Hepatocyte (in vitro differentiated cells): ENCODE measurements at places on chromosomes 7 and 10. TPM values are rescaled to one million over a fixed set of nuclear protein-coding genes. Genes with fewer than 3 reads are reported as not detected.

The ANKRD26 gene
- 7.7 and 13.7 TPM in 2 replicates for polyA plus RNA-seq

The SYCE1 gene
- polyA plus RNA-seq = 0.12 and 0.33 TPM in 2 replicates

The FEZF1 gene
- 0.13 and 0.19 TPM in 2 replicates for polyA plus RNA-seq

The SAP25 gene
- polyA plus RNA-seq = 1.8 and 4.0 TPM in 2 replicates

The VGF gene
- polyA plus RNA-seq = 0.19 and 0.80 TPM in 2 replicates

The ELFN1 gene
- polyA plus RNA-seq = 1.3 and 5.5 TPM in 2 replicates

The AEBP1 gene
- 108 and 129 TPM in 2 replicates for polyA plus RNA-seq

The OR2A12 gene
- 0.11 and 0.42 TPM in 2 replicates for polyA plus RNA-seq

The EDRF1 gene
- polyA plus RNA-seq = 10.1 and 11.4 TPM in 2 replicates

The TRIM73 gene
- polyA plus RNA-seq = 6.0 and 6.7 TPM in 2 replicates

The TMEM229A gene
- polyA plus RNA-seq = 0.35 TPM in 1 of 2 replicates, not detected in the other

The PCDH15 gene
- polyA plus RNA-seq = 0.66 and 1.7 TPM in 2 replicates

The SEMA3C gene
- 34.8 and 37.1 TPM in 2 replicates for polyA plus RNA-seq

The FFAR4 gene
- polyA plus RNA-seq = 0.04 and 0.53 TPM in 2 replicates

The FKBP6 gene
- 0.17 TPM in 1 of 2 replicates, not detected in the other for polyA plus RNA-seq

The MYPN gene
- polyA plus RNA-seq = not detected in 2 replicates

The TMEM139 gene
- 9.1 and 15.6 TPM in 2 replicates for polyA plus RNA-seq

The DGKI gene
- polyA plus RNA-seq = 0.47 and 2.4 TPM in 2 replicates

The HERC4 gene
- 21.4 and 23.3 TPM in 2 replicates for polyA plus RNA-seq

The PRF1 gene
- 0.39 TPM in 1 of 2 replicates, not detected in the other for polyA plus RNA-seq

The KIAA1549 gene
- 2.8 and 3.4 TPM in 2 replicates for polyA plus RNA-seq

The CALML5 gene
- not detected in 2 replicates for polyA plus RNA-seq

The OLAH gene
- not detected in 2 replicates for polyA plus RNA-seq
